GM12878 (cell line): ENCODE measurements at places on chromosomes 11 and 22. TPM values are rescaled to one million over a fixed set of nuclear protein-coding genes. Genes with fewer than 3 reads are reported as not detected.

Gene IZUMO1R
- total RNA-seq = not detected in 2 replicates

Gene DLG2
- 0.38 and 1.0 TPM in 2 replicates for total RNA-seq

Gene SLC22A9
- not detected in 2 replicates for total RNA-seq

Gene JAM3
- total RNA-seq = 0.21 TPM in 1 of 2 replicates, not detected in the other

Gene MICAL2
- 4.9 and 5.6 TPM in 2 replicates for total RNA-seq

Gene BID
- 126 and 131 TPM in 2 replicates for total RNA-seq

Gene CNIH2
- 1.2 and 2.0 TPM in 2 replicates for total RNA-seq

Gene GGTLC2
- total RNA-seq = not detected in 2 replicates

Gene ZNF408
- total RNA-seq = 11.3 and 12.1 TPM in 2 replicates

Gene CDKN1C
- 0.19 and 0.21 TPM in 2 replicates for total RNA-seq

DNA sequence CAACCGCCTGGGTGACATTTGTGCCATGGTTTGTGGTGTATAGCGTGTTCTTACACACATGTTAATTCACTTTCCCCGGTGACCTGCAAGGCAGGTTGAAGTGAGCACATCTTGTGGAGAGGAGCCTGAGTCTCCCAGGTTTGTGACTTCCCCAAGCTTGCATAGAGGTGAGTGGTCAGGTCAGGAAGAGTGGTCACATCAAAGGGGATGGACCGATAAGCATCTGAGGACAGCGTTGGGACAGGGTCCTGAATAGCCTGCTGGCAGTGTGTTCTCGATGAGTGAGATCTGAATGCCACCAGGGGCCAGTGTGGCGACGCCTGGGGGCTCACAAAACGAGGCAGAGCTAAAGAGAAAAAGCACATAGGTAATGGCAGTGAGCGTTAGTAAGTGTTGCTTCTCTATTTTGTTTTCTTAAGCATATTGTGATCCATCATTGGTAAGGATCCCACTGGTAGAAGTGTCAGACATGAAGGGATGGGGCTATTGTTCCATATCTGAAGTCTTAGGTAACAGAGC lies 154.6 kb downstream of the GRIK4 start:
- DNase-seq = no peak

GRCh38 chr11:110524238-110524637 lies 94.5 kb downstream of the FDX1 start:
- DNase-seq = no peak

DNA sequence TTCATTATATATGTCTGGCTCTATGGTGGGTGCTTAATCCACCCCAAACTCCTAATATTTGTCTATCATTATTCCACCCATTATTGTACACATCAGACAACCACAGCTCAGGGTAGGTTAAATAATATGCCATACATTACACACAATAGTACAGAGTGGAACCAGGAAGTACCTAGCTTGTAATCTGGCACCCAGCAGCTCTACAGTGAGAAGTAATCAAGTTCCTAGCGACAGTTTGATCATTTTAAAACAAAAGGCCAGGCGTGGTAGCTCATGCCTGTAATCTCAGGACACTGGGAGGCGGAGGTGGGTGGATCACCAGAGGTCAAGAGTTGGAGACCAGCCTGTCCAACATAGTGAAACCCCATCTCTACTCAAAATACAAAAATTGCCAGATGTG lies 141.0 kb downstream of the LARGE1 start:
- DNase-seq = no peak

- no peak for DNase-seq
Measured at GRCh38 chr22:30212996-30213441, 33.5 kb downstream of the LIF start.

- no peak for DNase-seq
Measured at GRCh38 chr11:16900491-16900890, 113.7 kb downstream of the PLEKHA7 start.

DNA sequence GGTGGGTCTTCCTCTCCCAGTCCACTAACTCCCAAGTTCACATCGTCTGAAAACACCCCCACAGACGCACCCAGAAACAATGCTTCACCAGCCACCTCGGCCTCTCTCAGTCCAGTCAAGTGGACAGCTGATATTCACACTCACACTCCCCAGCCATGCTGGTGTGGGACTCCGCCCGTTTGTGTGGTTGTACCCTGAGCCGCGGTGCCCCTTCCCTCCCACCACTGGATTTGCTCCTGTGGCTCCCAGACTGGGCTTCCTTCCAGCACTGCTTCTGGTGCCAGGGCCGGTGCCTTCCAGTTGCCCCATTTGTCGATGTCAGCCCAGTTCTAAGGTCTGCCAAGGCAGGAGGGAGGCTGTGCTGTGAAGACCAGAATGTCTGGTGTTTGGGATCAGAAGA lies 37.9 kb upstream of the PLET1 start:
- no peak for DNase-seq

- no peak for DNase-seq
Measured at GRCh38 chr22:29014773-29015172, 46.9 kb downstream of the C22orf31 start.

DNA sequence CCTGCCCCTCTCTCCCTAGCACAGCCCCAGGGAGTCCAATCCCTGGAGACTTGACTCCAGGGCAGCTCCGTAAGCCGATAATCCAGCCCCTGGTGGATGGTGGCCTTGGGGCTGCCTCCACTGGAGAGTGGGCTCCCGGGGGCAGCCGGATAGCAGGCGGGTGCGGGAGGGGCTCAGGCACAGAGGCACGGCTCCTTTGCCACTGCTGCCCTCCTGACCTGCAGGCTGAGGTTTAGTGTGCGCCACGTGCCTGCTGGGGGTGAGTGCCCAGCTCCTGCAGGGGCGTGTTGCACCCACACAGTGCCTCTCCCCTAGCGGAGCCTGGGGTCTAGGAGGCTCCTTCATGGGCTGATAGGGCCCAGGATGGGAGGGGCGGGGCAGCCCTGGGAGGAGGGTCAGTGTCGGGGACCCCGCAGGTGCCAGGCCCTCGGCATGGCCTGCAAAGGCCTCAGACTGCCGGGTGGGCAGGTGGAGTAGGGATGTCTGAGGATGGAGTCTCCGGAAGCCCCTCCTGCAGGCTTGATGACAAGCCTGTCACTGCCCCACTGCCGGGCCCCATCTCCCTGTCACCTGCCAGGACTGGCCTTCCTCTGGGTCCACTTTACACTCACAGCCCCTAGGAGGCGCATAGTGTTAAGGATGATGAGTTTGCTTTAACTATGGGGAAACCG lies 5.6 kb downstream of the DUSP8 start:
- DNase-seq = no peak

DNA sequence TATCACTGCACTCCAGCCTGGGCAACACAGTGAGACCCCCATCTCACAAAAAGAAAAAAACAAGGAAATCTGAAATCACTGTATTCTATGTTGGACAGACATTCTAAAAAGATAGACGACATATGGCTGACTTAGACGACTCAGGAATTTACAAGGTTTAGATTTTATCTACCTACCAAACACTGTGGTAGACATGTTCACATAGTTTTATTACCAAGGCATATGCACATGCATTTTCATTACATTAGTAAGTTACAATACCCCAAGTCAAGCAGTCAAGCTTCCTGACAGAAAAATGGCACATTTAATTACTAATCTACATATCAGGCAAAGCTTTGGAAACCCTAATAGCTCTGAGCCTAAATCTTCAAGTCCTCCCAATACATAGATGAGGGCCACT lies 262.2 kb downstream of the TTC28 start:
- no peak for DNase-seq

GRCh38 chr11:47391077-47391583 lies 12.8 kb upstream of the SPI1 start:
- no peak for DNase-seq

DNA sequence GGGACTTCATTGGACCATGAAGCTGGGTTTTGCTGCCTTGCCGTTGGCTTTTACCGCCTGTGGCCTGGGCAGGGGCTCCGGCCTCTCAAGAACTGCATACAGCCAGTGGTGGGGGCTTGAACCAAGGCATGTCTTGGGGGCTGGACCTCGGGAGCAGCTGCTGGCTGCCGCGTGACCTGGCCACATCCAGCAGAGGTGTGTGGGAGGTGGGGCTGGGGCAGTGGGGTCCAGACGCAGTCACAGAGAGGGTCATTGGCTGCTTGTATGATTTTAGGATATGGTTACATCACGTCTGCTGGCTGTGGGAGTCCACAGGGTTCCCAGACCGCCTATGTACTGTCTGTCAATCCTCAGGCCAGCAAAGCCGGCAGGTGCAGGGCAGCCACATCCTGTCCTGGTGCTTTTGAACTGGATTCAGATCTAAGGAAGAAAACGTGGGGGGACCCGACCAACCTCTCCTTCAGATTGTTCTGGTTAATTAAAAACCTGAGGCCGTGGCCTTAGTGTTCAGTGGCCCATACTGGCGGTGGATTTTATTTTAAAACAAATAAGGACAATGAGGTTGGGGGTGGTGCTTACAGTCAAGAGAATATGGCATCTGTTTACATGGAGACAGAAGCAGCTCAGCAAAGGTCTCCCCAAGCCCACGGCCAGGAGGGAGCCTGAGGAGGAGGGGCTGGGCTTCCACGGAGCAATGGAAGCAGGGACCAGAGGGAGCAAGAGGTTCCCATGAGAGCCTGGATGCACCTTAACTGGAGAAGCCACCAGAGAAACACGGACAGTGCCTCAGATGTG lies 426.0 kb downstream of the TBC1D22A start:
- no peak for DNase-seq

DNA sequence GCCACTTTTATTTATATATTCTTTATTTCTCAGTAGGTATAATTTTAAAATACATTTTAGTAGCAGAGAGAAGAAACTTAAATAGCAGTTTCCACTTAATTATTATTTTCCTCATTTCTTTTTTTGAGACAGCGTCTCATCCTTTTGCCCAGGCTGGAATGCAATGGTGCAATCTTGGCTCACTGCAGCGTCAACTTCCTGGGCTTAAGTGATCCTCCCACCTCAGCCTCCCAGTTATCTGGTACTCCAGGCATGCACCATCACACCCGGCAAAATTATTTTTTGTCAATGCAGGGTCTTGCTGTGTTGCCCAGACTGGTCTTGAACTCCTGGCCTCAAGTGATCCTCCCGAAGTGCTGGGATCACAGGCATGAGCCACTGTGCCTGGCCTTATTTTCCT lies 38.3 kb downstream of the ATG13 start:
- DNase-seq = no peak

- DNase-seq = no peak
Measured at GRCh38 chr11:20337526-20338154, 25.9 kb upstream of the HTATIP2 start.

DNA sequence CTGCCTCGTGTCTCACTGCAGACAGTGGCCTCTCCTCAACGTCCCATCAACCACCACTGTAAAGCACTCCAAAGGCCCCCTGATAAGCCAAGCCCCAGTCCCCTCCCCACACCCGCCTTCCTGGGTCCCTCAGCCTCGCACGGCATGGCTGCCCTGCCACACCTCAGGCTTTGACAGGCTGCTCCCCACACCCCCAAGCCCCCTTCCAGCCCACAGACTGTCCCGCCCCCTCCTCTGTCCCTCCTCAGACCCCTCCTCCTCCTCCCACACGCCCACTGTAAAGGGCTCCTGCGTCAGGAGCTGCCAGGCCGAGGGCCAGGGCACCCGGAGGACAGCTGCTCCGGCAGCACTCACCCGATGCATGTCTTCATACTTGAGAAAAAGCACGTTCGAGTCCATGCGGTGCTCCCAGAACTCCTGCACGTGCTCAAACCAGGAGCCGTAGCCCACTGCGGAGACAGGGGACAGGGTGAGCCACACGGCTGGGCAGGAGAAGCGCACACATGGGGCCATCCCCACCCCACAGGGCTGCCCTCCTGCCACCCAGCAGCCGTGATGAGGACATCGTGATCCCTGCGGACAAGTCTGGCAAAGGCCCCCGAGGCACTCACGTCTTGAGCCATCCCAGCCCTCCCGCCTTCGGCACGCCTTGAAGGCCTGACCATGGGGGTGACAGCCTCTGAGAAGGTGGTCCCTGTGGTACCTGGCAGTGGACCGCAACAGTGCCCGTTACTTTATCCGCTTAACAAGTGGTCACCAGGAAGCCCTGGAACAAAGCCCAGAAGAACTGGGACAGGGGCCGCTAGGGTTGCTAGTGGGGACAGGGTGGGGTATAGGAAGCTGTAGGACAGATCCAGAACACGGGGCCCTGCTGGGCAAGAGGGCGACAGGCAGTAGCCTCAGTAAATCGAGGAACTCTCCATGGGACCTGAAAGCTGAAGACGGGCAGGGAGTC lies 21.5 kb upstream of the EFCAB6 start:
- no peak for DNase-seq

GRCh38 chr22:44663256-44663999 lies 38.6 kb upstream of the PRR5 start:
- no peak for DNase-seq

DNA sequence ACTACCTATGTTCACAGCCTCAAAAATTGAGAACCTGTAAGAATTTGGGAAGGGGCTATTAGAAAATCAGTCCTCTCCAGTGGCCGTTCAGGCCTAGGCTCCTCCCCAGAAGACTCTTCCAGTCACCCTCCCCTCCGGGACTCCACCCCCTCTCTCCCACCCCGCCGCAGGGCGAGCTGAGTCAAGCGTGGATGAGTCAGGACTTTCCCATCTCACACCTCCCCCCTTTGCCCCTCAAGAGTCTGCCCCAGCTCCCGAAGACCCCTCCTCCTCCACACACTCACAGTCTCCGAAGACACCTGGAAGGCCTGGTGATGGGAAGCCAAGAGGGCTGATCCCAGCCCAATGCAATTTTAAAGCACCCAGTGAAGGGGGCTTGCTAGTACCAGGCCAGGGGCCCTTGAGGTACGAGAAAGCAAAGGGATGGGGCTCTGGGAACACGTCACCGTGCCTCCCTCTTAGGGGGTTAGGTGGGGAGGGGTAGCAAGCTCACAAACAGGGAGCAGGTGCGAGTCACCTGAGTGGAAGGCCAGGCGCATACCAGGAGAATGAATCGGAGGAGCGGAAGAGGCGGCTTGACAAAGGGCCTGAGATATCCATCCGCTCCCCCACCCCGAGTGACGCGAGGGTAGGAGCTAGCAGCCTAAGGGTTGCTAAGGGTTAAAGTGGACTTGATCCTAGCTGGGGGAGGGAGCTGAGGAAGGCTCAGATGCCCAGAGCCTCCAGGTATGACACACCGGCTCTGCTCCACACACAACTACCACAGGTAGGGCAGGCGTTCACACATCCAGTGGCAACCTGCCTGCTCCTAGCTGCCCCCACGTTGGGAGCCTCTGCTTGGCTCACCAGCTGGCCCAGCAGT lies 13.6 kb downstream of the BCL9L start:
- DNase-seq = no peak

DNA sequence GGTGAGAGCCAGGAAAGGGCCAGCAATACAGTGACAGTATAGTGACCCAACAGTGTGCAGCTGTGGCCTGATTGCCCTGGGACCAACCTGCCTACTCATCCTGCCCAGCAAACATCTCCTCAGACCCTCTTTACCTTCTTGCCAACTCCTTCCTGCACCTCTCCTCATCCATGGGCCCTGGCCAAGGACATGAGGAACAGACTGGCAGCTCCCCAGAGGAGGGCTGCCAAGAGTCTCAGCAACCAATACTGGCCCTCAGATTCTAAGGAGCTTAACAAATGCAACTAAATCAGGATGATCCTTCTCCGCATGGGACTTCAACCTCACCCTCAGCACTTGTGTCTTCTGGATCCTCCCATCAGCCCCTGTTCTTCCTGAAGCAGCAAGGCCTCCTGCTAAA lies 77.0 kb downstream of the RPL27A start:
- DNase-seq = no peak

GRCh38 chr11:14643697-14644225 lies at the start of gene PDE3B:
Gene PDE3B, plus strand, starts transcription at chr11:14643804. Its CDS starts 272 bp downstream, at chr11:14644076.
- no peak for DNase-seq

GRCh38 chr22:37148742-37149665 lies 712 bp downstream of the IL2RB start:
- DNase-seq = no peak

GRCh38 chr11:57120192-57120965 lies 61.4 kb upstream of the LRRC55 start:
- DNase-seq = no peak
